ENCODE measurements at places on chromosomes 4 and X.

- no peak for DNase-seq
Measured at GRCh38 chr4:155632310-155632840, 34.3 kb upstream of the GUCY1A1 start.

GRCh38 chr4:140163029-140163810 lies 9.2 kb upstream of the MAML3 start:
- DNase-seq, result peak; percentile 38

- no peak for DNase-seq
Measured at GRCh38 chr4:53171797-53172196, 194.1 kb downstream of the SCFD2 start.

- no peak for DNase-seq
Measured at GRCh38 chrX:11543249-11543648, 122.5 kb downstream of the ARHGAP6 start.

- DNase-seq, result no peak
Measured at GRCh38 chr4:20172070-20172760, 79.5 kb upstream of the SLIT2 start.

DNA sequence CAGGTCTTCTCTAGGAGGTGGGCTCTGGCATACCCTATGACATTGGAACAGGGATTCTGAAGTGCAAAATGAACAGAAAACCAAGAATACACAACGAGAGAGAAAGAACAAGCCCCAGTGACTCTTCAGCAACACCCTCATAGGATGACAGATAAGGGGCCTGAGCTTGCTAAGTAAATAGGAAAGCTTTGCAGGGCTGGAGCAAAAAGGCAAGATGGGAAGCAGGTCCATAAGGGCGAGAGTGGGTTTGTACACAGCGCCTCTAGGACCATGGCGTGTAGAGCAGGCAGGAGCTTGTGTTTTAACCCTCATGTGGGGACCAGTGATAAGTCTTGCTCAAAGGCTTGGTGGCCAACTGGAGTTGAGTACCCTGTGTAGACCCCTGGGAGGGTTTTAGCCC lies 45.8 kb downstream of the NELFA start:
- DNase-seq, result no peak

- no peak for DNase-seq
Measured at GRCh38 chrX:9597361-9598035, 132.6 kb downstream of the TBL1X start.

DNA sequence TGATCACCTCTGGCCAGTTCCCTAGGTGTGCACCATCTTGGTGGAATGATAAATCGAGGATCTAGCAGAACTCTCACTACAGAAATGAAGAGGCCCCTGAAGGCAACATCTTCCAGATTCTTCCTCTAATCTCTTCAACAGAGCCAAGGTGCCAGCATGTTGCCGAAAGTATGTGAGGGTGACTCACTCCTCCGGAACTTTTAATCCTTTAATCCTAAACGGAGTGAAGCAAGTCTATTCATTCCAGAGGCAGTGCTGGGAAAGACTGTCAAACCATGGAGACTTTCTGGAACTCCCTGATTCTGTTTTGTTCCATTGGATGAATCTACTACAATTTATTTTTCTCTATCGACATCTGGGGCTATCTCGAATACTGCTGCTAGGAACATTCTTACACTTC lies 68.7 kb downstream of the SUPT20HL2 start:
- peak; percentile 79 for DNase-seq

GRCh38 chr4:168854350-168854921 lies 155.6 kb downstream of the CBR4 start:
- DNase-seq, result no peak

DNA sequence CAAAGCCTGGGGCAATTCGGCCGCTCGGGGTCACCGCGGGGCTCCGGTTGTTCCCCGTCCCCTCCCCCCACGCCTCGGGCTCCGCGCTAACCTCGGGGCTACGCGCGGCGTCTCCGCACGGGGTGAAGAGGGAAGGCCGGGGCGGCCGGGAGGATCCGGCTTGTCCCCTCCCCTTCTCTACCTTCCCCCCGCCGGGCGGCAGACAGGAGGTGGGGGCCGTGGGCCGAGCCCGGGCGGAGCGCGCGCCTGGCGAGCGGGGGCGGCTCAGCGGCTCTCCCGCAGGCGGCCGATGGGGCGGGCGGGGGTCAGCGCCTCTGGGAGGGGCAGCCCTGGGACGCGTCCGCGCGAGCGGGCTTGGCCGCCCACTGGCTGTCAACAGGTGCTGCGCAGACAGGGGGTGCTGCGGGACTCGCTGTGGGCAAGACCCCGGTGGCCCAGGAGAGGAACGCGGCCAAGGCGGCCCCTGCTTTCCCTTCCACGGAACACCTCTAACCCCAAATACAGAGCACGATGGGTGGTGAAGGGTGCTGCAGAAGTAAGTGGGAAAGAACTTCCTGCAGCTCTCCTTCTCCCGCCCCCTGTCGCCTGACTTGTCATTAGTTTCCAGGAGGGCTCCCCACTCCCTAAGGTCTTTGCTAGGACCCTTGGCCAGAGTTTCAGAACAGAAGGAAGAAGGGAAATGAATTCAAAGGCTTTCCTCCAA lies at the start of gene PDGFC:
Gene PDGFC, minus strand, starts transcription at position 124 of the 703 bp plus-strand sequence. CDS start 896 bp downstream, outside the sequence.
- peak; percentile 52 for DNase-seq

DNA sequence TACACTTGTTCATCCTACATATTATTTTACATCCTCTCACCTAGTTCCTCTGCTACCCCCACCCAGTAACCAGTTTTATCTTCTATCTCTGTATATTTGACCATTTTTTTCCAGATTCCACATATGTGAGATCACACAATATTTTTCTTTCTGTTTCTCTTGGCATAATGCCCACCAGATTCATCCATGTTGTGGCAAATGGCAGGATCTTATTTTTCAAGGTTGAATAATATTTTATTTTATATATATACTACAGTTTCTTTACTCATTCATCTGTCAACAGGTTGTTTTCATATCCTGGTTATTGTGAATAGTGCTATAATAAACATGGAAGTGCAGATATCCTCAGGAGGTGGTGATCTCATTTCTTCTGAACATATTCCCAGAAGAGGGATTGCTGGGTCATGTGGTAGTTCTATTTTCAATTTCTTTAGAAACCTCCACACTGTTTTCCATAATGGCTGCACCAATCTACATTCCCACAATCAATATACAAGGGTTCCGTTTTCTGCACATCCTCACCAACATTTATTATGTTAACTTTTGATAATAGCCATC lies 48.2 kb downstream of the THAP9 start:
- peak; percentile 18 for DNase-seq

- no peak for DNase-seq
Measured at GRCh38 chr4:5999830-6000365, 18.3 kb downstream of the C4orf50 start.

Measured in epithelial cell of esophagus (primary cell).